ENCODE measurements at places on chromosomes 1 and 21.
A peak's percentile ranks its signal among the peaks of the same experiment; 100 is the strongest.

GRCh38 chr21:44738621-44739020 is 27.2 kb upstream of the TSPEAR start:
- no peak for DNase-seq

DNA sequence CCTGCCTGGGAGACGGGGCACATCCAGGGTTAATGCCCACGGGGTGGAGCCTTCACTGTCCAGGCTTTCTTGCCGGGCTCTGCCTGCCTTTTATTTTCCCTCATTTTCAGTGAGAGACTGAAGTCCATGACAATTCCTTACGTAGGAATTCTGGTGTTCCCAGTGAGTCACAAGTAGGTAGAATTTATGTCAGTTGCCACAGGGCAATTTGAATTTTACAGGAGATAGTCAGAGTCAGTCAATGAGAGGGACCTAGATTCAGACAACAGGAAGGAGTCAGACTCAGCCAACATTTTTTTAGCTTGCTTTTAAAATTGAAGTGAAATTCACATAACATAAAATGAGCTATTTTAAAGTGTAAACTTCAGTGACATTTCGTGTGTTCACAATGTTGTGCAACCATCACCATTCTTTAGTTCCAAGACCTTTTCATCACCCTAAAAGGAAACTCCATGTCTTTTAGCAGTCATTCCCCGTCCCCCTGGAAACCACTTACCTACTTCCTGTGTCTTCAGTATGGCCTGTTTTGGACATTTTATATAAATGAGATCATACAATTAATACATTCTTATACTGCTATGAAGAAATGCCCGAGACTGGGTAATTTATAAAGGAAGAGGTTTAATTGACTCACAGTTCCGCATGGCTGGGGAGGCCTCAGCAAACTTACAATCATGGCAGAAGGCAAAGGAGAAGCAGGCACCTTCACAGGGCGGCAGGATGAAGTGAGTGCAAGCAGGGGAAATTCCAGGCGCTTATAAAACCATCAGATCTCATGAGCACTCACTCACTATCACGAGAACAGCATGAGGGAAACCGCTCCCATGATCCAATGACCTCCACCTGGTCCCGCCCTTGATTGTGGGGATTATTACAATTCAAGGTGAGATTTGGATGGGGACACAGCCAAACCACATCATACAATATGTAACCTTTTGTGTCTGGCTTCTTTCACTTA is 14.6 kb downstream of the AJAP1 start:
- DNase-seq = no peak

DNA sequence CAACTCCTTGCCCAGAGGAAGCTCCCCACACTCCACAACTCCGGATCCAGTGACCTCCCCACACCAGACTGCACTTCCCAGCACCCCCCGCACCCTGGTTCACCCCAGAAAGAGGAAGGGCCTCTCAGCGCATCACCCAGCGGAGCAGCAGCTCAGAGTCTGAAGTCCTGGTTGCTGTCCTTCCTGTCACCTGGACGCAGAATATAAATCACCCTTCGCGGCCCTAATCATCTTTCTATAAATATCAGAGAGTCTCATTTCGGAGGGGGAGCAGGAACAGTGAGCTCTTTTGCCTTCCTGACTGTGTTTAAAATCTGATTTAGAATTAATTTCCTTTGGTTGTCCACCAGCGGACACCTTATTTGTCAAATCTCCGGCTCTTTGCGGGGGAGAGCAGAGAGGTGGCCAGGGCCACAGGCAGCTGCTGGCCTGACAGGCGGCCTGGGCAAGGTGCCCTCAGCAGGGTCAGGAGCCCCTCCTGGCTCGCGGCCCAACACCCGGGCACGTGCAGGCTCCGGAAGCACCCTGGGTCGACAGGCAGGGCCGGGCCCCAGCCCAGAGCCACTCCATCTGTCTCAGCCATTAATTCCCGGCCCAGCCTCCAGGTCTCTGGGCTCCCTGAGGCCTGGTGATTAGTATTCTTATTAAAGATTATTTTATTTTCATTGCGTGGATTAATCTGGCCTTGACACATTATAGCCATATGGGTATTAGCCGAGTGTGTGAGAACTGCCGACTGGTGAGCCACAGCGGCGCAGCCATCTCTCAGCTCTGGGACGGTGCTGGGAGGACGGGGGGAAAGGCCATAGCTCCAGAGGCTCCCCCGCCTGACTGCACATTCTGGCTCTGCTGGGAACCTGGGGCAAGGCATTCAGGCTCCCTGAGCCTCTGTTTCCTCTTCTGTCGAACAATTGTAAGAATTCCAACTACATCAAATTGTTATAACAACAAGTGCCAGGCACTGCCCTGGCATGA is 19.7 kb downstream of the EPHA8 start:
- DNase-seq = no peak

DNA sequence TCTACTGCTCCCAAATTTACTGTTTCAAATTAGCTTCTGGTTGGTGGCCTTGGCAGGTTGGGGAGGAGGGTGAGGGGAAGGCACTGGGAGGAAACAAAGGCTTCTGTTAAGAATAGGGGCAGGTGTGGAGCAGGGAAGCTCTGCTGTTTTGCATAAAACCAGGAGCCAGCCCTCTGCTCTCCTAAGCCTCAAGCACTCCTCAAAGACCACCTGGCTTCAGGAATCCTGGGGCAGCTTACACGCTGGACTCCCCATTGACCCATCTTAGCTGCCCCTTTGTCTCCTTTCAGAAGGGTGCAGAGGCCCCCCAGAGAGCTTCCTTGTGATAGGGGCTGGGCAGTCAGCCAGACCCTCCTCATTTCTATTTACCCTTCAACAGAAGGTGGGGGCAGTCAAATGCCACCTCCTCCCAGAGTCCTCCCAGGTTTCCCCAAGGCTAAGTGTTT is 11.5 kb upstream of the DHRS3 start:
- no peak for DNase-seq

DNA sequence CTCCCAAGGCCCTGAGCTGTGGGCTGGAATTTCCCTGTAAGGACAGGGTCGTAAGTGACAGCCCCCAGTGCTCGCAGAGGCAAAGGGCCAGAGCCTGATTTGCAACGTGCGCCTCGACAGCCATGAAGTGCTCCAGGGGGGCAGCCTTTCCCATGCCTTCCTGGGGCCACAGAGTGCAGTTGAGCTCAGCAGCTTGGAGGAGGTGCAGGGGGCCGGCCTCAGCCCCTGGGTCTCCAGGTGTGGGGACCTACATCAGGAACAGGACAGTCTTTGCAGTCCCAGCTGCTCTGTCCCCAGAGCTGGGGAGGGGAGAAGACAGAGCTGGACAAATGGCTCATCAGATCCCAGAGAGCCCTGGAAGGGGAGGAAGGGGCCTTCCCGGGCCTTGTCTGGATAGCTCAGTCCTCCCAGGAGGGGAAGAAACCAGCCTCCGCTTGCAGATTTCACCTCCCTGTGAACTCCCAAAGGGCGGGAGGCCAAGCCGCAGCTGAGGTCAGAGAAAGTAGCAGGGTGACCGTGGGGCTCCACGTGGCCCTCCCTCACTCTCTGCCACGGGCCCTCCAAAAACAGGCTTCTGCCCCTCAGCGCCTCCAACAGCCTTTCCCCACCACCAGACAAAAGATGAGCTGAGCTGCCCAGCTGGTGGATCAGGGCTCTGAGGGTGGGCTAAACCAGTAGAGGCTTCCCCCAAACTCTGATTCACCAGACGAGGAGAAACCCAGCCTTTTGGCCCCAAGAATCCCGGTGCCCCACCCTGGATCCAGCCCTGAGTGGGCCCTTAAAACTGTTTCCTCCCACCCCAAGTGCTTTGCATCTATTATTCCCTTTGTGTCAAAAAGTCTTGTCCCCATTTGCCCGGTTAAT is 76.5 kb downstream of the DHRS3 start:
- DNase-seq = peak; percentile 70

DNA sequence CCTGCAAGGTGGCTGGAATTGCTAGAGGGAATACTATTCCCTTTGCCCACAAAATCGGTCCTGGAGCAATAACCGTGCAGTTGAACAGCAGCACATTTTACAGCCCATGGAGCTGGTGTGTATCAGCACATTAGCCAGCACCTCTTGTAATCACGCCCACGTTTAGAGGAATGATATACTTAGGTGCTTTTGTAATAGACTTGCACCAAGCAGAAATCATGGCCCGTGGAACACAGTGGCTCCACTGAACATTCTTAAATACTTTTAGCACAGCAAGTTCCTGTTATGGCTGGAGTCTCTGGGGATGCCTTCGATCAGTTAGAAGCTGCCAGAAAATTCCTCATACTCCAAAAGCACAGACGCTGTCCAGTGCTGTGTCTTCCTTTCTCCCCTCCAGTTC is 218.1 kb upstream of the FAM78B start:
- no peak for DNase-seq

DNA sequence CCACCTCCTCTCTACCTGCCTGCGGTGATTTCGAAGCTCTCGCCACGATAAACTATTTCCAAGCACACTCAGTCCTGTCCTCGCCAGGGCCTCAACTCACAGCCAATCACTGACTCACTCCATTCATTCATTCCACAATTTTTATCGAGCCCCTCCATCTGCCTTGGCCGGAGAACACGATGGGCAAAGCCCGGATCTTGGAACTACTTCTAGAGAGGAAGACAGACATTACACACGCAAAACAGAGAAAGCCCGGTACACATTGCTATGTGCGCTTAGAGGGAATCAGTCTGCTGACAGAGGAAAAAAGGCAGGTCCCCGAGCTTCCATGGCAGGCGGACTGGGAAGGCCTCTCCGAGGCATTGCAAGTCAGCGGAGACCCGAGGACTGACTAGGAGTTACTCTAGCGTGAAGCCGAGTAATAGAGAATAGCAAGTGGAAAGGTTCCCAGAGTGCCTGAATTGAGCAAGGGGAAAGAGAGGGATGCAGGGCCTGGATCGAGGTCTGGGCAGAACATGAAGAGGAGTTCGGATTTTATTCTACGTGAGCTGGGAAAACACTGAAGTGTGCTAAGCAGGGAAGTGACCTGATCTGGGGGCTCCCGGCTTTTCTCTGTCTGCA is 54.2 kb upstream of the DNAJC6 start:
- no peak for DNase-seq

GRCh38 chr1:48207131-48207530 is 15.4 kb upstream of the SLC5A9 start:
- DNase-seq = no peak

Data from ureter (tissue), 1 donor.